ENCODE measurements at places on chromosomes 5 and 9.

DNA sequence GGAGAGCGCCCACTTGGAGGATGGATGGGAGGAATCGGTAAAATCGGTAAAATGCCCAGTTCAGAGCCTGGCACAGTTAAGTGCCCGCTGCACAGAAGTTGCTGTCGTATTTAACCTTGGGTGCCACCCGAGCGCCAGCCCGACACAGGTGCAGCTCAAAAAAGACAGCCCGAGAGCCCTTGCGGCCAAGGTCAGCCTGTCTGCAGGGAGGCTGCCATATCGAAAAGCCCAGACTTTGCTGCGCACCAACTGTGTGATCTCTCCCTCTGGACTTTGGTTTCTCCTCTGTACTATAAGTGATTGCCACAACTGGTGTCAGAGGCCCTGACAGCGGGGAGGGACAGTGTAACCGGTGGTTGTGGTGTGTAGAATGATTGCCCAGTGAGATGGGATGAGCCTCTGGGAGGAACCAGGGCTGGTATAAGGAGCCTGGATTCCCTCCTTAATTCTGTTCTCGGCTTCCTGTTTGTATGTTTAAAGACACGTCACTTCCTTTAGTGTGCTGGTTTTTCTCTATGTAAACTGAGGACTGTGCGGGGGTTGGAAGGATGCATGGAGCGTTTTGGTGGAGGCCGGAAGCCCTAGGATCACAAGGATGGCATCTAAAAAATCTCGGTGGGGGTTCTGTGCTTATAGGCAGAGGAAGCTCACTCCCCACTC, 792 bp downstream of the NTMT1 start:
- DNase-seq, result no peak

DNA sequence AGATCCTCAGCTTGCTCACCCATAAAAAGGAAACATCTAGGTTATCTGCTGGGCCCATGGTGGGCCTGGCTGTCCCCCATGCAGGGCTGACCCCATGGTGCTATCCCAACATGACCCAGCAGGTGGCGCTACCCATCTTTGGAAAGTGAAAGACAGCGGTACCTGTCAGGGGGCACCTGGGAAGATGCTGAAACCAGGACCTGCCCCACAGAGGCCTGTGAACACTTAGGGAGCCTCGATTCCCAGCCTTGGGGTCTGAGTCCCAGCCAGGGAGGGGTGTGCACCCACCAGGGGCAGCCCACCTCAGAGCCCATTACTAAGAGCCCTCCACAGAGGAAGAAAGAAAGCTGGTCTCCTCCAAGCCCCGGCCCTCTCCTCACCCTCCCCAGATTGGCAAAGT, 46.6 kb upstream of the IPPK start:
- peak; percentile 83 for DNase-seq

GRCh38 chr5:109196087-109196822, 213.5 kb downstream of the PJA2 start:
- no peak for DNase-seq

GRCh38 chr9:123399803-123400378, 43.9 kb downstream of the CRB2 start:
- no peak for DNase-seq

GRCh38 chr9:117541181-117541580, 126.3 kb upstream of the ASTN2 start:
- DNase-seq, result no peak

GRCh38 chr9:121952611-121953010, 140.5 kb downstream of the TTLL11 start:
- no peak for DNase-seq

- DNase-seq, result no peak
Measured at GRCh38 chr5:61301341-61302199, 30.5 kb upstream of the ZSWIM6 start.

- no peak for DNase-seq
Measured at GRCh38 chr5:56814361-56814962, 887 bp upstream of the MAP3K1 start.

DNA sequence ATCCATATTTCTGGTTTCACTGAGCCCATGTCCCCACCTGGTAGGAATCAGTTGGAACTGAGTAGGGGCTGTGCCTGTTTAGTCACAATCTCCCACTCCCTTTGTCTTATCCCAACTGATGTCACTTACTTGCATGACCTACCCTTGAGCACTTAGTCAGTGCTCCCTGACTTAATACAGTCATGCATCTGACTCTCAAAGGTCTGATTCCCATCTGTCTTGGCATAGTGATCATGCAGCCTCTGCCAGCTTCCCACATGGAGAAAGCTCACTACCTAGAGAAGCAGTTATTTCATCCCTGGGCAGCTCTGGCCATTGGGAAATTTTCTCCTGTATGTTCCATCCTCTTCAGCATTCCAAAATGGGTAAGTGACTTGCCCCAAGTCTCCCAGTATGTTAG, 24.8 kb downstream of the ABLIM3 start:
- no peak for DNase-seq

- no peak for DNase-seq
Measured at GRCh38 chr9:37706290-37706689, 47.3 kb upstream of the TRMT10B start.

- DNase-seq, result no peak
Measured at GRCh38 chr9:98080326-98080725, 23.8 kb downstream of the NANS start.

- no peak for DNase-seq
Measured at GRCh38 chr5:90557871-90558270, 726 bp upstream of the ADGRV1 start.

DNA sequence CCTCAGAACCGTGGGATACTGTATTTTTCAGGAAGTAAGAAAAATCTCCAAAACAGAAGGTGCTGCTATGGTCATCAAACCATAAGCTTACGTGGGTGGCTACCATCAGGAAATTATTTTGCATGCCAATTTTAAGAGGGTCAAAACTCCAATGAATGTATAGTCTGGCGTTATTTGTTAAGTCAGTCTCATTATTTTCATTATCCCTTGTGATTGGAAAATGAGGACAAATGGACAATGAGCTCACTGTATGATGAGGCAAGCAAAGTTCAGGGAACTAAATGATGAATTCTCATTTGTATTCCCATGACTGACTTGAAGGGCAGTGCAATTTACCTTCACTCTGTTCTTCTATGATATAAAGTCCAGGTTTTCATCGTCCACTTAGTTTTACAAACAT, 17.6 kb downstream of the PUM3 start:
- DNase-seq, result no peak

DNA sequence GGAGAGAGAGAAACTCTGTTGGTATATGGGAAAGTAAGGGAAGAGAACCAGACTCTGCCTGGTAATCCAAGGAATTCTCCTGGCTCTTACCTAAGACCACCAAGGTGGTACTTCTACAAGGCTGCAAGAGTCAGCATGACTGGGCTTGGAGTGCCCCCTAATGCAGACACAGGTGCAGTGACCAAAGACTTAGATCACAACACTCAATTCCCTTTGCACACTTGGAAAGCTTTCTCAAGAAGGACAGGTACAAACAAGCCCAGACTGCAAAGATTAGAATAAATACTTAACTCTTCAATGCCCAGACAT, 25.2 kb downstream of the UGT3A2 start:
- DNase-seq, result no peak

GRCh38 chr9:88420227-88420626, 32.0 kb downstream of the SPIN1 start:
- DNase-seq, result no peak

DNA sequence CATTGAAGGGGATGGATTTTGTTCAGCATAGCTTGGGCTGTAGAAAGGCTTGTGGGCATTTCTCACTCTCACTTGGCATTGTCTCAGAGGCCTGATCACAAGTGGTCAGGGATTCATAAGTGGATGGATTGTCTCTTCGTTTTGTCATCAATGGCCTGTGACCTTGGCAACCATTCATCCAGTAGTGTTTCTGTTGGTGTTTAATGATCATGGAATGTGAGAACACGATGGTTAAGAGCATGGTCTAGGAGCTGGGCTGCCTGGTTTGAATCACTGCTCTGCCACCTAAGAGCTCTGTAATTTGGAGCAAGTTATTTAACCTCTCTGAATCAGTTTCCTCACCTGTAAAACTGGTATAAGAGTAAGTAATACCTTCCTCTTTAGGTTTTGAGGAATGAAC, 430.1 kb upstream of the MEF2C start:
- DNase-seq, result no peak

DNA sequence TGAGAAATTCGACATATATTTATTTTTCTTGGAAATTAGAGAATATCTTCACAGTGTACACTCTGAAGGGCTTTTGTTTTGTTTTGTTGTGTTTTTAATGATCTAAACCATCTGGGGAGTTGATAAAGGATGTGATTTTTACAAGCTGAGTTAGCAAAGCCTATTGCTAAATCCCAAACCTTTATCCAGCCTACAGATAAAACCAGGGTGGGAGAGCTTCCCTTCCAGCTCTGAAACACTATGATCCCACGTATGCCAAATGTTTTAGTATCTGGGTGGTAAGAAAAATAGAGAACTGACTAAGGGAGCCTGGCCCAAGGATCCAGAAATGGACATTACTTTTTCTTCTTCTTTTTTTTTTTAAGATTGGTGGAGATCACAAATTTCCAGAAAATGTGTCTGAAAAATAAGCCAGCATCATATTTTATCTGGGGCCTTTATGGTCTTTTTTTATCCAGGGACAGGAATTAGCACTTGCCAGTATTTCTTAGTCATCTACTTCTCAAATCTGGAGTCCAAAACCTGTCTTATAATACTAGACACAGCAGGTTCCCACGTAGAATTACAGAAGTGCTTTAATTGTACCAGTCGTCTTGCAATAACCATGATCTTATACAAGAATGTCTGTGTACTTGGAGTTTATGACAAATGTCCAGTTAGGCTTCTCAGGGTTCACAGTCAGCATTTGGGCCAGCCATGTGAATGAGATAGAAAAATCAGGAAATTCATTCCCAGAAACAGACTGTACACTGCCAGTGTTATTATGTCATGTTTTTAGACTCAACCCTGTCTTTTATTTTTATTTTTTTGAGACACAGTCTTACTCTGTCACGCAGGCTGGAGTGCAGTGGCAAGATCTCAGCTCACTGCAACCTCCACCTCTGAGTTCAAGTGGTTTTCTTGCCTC, 290.8 kb upstream of the MPDZ start:
- no peak for DNase-seq

GRCh38 chr9:133273098-133273497, 1.9 kb downstream of the ABO start:
- DNase-seq, result no peak

DNA sequence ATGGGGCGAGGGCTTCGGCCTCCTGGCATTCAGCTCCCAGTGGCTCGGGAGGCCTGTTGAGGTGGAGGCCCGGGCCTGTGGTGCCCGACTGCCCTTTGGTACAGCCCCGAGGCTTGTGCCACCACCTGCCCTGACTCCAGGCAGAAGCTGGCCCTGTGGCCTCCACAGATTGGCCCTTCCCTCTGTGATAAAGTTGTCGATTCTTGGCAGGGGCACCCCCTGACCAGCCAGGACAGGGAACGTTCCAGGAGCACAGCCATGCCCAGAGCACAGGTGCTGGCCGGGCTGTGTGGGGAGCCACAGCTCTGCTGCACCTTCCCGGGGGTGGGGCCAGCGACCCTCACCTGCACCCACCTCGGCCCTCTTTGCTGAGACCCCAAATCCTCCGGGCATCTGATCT, 32.7 kb downstream of the SLC6A18 start:
- DNase-seq, result no peak

- DNase-seq, result peak; percentile 16
Measured at GRCh38 chr9:134163371-134164196, 780 bp downstream of the RNU6ATAC start.

- DNase-seq, result no peak
Measured at GRCh38 chr5:139445325-139446170, 6.2 kb upstream of the DNAJC18 start.

- DNase-seq, result no peak
Measured at GRCh38 chr5:162372256-162372655, 304.7 kb downstream of the GABRG2 start.

GRCh38 chr5:64794053-64794770, 25.5 kb downstream of the CWC27 start:
- no peak for DNase-seq

All from stimulated activated CD8-positive, alpha-beta memory T cell treated with anti-CD3 and anti-CD28 coated beads, Interleukin-4, amount 100 ng/mL, for 1 hour (primary cell).